ENCODE measurements at places on chromosomes 2 and 18.

DNA sequence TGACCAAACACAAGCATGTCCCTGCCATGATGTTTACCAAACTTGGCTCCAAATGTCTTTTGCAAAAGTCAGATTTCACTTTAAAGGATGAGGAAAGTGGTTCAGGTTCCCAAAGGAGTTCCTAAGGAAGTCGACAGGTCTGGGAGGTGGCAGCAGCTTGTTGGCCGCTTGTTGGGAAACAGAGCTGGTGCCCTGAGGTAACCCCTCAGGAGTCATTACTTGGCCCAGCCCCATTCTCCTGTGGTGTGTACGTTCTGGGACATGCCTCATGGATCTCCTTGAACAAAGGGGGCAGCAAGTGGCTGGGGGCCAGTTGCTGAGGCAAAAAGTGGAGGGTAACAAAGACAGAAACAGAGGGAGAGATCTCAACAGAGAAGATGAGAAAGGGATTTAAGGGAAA lies 10.9 kb downstream of the TMBIM1 start:
- no peak for DNase-seq

DNA sequence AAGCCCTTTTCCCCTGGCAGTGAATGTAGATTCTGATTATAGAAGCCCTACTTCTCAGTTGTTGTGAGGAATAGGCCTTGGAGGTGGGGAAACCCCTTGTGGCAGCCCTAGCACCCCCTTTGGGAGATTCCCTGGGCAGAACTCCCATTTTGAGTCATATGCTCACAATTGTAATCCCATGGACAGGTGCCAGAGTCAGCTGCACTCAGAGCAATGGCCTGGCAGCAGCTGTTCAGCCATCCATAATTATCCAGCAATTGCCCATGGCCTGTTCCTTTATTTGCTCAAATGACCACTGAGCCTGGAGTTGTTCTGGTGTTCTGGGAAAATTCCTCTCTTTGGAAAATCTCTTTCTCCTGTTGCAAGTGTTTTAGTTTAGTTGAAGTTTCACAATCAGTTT lies 71.7 kb downstream of the PTRHD1 start:
- DNase-seq = no peak

GRCh38 chr2:128466776-128467175 lies 148.1 kb upstream of the HS6ST1 start:
- DNase-seq = no peak

DNA sequence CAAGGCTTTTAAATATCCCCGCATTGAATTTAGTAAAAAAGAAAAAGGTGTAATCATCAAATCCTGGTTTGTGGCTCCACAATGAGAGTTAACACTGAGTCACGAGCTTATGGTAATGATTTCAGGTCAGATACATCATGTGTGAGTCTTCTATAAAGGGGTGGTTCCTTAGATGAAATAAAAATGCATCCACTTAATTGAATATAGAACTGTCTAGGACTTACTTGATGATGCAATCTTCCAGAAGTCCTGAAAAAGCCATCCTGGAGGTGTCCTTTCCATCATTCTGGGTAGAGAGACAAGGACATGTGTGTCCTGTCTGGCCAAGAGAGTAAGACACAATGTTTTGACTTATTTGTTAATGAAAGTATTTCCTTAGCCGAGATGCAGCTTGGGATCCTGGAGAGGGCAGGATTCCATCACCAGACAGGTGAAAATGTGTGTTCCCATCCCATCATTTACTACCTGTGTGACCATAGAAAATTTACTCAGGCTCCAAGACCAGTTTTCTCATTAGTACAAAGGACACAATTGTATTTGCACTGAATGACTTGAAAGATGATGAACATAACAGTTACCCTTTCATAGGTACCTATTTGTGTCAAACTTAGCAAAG lies 1539.8 kb upstream of the PIK3C3 start:
- no peak for DNase-seq

- no peak for DNase-seq
Observed at GRCh38 chr2:179613701-179614100, 247.7 kb downstream of the ZNF385B start.

- no peak for DNase-seq
Observed at GRCh38 chr2:235514627-235515363, 21.0 kb downstream of the AGAP1 start.

- no peak for DNase-seq
Observed at GRCh38 chr2:43950383-43951008, 45.3 kb downstream of the LRPPRC start.

GRCh38 chr2:99737537-99737936 lies 247.7 kb upstream of the REV1 start:
- DNase-seq = no peak

GRCh38 chr2:236768393-236769140 lies 198.9 kb downstream of the ACKR3 start:
- no peak for DNase-seq

DNA sequence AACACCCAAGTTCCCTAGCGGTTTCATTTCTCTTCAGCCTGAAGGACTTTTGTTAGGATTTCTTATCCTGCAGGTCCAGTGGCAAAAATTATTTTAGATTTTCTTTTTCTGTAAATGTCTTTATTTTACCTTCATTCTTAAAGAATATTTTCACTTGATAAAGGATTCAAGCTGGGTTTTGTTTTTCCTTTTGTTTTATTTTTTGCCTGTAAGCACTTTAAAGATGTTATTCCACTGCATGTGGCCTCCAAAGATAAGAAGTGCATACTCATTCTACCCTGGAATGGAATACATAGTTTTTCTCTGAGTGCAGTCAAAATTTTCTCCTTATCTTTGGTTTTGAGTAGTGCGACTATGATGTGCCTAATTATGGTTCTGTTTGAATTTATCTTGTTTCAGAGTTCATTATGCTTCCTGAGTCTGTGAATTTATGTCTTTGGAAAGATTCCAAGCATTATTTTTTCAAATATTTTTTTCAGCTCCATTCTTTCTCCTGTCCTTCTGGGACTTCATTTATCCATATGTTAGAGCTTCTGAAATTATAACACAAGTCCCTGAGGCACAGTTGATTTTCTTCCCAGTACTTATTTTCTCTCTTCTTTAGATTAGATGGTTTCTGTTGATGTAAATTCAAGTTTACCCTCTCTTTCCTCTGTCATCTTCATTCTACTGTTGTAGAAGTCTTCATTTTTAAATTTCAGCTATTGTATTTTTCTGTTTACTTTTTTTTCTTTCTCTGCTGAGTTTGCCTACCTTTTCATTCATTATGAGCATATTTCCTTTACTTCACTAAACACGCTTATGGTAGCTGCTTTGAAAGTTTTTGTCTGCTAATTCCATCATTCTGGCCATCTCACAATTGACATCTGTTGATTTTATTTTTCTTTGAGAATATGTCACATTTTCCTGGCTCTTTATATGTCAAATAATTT lies 69.6 kb downstream of the MAPRE2 start:
- DNase-seq = no peak

- no peak for DNase-seq
Observed at GRCh38 chr2:108904680-108905079, 84.3 kb downstream of the EDAR start.

DNA sequence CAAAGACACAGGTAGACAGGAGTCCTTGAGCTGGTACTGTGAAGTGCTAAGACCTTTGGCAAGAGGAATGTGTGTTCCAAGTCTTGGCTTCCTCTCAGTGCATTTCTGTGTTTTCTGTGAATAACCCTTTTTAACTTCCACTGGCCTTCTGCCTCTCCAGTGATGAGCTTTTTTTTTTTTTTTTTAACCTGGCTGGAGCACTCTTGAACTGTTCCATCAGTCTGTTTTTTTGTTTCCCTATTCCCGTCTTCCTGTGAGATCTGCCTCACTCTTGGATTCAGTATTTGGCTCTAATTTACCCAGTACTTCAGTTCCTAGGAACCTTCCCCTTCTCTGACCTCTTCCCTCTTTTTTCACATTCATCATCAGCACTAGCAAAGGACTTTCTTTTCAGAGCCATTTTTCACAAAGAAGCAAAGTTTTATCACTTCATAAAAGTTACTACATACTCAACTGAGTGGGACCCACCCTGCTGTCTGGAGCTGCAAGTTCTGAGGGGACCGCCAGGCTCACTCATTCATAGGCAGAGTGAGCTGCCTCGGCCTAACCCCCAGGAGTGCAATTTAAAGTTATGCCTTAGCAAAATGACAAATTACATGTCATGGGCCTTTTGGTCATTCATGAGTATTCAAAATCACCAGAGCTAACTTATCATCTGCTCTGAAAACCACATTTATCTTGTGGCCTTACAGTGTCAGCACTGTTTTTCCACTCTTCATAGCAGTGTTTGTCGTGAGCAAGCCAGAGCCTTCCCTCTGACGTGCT lies 126.9 kb upstream of the DAPL1 start:
- DNase-seq = no peak

DNA sequence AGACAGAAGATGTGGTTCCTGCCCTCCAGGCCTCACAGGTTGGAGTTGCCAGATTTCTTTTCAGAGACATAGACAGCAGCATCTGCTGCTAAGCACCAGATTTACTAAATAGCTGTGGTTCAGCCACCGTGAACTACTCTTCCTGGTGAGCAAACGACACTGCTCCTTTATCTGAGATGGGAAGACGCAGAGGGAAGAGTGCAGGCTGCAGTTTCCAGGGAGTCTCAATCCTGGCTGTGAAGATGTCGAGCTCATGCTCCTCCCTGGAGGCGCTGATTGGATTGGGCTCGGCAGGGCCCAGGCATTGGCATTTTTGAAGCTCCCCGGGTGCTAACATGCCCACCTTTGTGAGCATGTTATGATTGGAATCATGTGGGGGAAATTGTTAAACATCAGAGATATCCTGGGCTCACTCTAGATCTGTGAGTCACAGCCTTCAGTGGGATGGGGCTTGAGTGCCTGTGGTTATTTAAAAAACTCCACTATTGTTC lies 314.8 kb downstream of the TSN start:
- no peak for DNase-seq

DNA sequence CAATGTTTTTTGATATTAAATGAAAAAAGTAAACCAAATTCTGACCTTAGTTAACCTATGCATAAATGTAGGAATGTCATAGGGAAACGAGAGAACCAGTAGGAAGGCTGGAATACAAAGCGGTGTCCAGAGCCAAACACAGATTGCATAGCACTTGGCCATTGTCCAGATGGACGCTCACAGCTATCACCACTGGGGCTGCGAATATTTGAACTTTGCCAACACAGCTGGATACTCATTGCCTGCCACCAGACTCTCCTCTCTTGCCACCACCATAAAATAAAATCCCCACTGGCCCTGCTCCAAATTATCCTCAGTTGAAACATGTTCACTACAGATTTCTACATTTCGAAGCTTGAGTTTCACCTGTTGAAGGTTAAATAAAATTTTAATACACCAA lies 159.3 kb upstream of the GULP1 start:
- no peak for DNase-seq

DNA sequence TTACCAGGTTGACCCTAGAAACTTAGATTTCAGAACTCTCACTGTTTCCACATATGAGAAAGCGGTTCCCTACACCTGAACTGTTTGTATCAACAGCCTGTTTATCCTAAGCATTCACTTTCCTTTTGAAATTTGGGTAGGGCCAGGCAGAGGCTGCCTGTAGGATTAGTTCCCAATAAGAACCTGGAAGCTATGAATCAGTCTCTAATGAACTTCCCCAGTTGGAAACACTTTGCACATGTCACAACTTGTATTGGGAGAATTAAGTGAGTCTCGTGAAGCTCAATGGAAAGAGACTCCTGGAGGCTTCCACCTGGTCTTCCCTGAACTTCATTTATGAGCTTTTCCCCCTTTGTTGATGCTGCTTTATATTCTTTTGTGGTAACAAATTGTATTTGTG lies 486.6 kb upstream of the HS6ST1 start:
- DNase-seq = no peak

DNA sequence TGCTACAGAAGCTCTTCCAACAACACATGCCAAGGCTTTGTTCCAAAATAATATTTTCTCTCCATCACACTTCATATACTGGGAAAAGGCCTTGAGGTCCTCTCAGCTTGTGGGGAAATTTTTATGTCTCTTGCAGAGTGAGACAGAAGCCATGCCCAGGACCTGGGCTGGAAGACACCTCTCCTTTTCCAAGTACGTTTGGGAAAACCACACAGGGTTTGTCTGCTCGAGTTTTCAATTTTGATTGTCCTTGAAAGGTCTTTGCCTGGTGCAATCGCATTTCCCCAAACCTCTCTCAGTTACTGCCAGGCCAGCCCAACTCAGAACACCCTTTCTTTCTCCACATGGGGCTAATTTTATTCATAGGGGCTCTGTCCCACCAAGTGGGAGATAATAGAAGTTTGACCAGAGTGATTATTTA lies 272.2 kb downstream of the OSR1 start:
- DNase-seq = no peak

DNA sequence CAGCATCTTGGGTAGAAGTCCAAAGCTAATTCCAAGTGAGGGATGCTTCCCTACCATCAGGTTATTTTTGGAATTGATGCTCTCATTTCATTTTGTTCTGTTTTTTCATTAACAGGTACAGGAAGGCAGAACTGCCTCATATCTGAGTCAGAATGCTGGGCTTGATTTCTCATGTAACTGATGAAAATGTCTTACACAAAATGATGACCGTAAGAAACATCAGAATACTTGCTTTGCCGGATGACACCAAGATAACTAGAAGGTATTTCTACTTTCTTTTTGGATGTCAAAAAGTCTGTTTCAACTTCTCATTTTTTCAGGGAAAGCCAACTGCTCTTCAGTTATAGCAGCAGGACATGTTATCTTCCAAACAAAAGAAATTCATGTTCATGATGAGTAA lies 62.6 kb downstream of the ETAA1 start:
- no peak for DNase-seq

GRCh38 chr2:151670346-151670745 lies 63.9 kb downstream of the NEB start:
- DNase-seq = no peak

GRCh38 chr18:61894751-61895524 lies 2.1 kb upstream of the RNF152 start:
- no peak for DNase-seq

DNA sequence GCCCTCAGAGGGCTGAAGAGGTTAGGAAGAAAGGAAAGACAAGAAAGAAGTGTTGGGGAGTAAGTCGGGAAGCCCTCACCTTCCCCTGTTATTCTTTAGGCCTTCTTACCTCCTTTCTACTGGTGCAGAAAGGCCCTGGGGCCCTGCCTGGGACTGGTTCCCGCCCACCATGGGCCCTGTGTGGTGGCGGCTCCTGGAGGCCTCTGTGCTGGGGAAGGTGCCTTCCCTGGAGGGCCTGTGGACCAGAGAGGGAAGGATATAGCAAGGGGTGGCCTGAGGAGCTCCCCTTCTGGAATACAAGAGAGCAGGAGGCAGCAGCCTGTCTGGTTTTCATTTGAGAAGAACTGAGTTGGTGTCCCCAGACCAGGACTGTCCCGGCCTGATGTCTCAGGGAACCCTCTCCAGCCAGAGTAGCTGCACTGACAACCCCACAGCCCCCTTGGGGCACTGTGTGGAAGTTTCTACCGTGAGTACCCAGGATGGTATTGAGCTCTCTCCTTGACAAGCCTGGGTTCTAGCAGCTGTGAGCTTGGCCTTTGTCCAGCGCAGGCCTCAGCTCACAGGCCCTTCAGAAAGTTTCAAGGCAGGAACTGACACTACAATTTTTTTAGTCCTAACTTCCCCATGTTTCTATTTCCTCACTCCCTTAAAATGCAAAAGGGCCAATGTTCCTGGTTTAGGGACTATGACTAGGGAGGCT lies 47.1 kb downstream of the EFR3B start:
- DNase-seq = no peak
